ENCODE measurements at places on chromosomes 12 and 14.

- DNase-seq, result peak; percentile 53
Measured at GRCh38 chr14:58171090-58171489, 19.1 kb upstream of the ARMH4 start.

DNA sequence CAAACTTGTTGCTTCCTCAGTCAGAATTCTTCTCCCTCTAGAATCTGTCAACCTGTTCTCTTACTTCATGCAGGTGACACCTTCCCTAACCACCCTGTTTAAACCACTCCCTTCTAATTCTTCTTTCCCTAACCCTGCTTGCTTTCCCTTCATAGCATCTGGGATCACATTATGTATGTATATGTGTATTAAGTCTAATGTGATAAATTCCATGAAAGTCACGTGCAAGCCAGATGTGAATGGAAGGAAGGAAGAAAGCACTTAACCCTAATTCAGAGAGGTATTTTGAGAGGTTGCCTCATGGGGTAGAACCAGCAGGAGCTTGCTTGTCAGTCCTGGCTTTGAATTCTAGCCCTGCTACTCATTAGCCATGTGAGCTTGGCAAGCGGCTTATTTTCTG is 340.0 kb downstream of the TRHDE start:
- DNase-seq, result no peak

DNA sequence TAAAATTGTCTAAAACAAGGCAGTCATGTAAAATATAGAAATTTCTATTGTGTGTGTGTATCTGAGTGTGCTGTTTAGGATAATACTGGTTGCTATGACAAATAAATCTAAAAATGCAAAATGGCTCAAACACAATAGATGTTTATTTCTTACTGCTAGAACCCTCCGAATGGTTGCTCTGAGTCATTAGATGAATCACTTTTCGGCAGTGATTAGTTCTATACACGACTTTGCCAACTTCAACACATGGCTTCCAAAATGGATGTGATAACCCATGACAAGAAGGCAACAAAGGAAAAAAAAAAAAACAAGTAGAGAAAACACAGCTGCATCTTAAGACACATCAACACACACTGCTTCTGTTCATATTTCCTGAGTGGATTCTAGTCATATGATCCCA is 729.2 kb downstream of the AACS start:
- no peak for DNase-seq

- DNase-seq, result no peak
Measured at GRCh38 chr14:61638595-61639387, 56.5 kb upstream of the HIF1A start.

GRCh38 chr14:62745496-62745895 is 299.8 kb downstream of the KCNH5 start:
- no peak for DNase-seq

DNA sequence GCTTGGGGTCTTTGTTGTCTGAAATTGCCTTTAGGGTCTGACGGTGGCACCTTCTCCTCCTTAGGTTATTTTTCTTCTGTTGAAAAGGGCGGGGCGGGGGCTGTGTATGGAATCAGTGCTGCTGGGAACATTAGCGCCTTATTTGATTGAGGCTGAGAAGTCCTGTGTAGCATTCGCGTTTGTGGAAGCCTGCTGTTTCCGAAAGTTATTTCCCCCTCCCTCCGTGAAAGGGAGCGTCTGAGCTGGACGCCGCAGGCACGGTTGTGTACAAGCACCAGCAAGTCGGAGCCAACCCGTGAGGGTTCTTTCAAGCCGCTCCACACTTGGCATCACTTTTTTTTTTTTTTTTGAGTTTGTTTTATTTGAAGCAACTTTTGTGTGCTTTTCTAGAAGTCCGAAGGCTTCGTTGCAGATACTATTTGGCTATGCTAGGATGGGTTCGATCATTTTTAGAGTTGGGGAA is 1.1 kb downstream of the SYNE2 start:
- DNase-seq, result peak; percentile 38

DNA sequence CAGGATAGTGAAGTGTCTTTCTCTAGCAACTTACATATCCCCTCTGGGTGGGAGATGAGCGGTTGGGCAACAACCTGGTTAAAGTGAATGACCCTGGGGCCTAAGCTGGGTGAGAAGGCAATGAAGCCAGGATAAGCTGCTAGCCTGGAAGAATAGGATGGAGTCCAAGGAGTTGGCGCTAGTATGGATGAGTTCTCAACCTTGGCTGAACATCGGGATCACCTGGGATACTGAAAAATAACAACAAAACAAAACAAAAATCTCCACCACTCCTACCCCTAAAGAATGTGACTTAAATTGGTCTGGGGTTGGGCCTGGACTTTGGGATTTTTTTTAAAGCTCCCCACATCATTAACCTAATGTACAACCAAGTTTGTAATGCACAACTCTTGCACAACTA is 4.8 kb upstream of the RPS6KA5 start:
- DNase-seq, result no peak

- DNase-seq, result no peak
Measured at GRCh38 chr12:4433745-4434058, 11.9 kb downstream of the FGF6 start.

DNA sequence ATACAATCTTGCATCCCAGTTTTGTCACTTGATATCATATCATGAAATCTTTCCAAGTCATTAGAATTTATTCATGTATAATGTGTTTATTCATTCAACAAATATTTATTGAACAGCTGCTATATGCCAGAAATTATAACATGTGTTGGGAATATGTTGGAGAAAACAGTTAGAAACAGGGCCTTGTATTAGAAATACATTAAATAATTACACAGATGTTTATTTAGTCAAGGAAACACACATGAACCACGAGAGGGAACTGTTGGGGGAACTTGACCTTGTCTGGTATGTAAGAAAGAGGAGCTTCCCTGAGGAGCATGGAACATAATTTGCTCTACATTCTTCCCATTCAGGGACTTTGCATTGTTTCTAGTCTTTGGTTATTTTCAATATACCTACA is 191.7 kb upstream of the FRMD6 start:
- no peak for DNase-seq

- DNase-seq, result no peak
Measured at GRCh38 chr12:96155781-96156180, 38.4 kb upstream of the ELK3 start.

All from CD8-positive, alpha-beta memory T cell (primary cell).